Fibroblast of upper back skin (primary cell): ENCODE measurements at places on chromosomes 7 and 10.

GRCh38 chr10:14299556-14299955 is 31.2 kb downstream of the FRMD4A start:
- DNase-seq, result no peak

- no peak for DNase-seq
These were observed 13.5 kb upstream of the ENTPD1 start for GRCh38 chr10:95742485-95742884.

DNA sequence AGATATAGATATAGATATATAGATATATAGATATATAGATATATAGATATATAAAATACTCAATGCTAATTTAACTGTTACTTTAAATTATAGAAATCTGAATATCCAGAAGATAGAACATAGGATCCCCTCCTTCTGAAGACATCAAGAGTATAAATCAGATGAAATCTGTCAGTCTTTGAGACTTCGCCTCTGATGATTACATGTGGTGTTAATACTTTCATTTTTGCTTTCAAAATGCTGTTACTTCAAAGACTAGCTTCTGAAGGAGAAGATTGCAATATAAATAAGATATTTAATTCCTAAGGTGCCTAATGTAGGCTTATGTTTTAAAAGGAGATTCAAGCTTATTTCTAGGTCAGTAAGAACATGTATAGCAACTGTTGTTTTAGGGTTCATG is 180.4 kb downstream of the TSPAN12 start:
- no peak for DNase-seq

GRCh38 chr10:76497666-76498065 is 1066.2 kb downstream of the LRMDA start:
- DNase-seq, result peak; percentile 80

- DNase-seq, result no peak
These were observed 181.9 kb downstream of the USP6NL start for GRCh38 chr10:11429439-11430052.

GRCh38 chr7:77649716-77650349 is 46.4 kb upstream of the RSBN1L start:
- DNase-seq, result peak; percentile 64

DNA sequence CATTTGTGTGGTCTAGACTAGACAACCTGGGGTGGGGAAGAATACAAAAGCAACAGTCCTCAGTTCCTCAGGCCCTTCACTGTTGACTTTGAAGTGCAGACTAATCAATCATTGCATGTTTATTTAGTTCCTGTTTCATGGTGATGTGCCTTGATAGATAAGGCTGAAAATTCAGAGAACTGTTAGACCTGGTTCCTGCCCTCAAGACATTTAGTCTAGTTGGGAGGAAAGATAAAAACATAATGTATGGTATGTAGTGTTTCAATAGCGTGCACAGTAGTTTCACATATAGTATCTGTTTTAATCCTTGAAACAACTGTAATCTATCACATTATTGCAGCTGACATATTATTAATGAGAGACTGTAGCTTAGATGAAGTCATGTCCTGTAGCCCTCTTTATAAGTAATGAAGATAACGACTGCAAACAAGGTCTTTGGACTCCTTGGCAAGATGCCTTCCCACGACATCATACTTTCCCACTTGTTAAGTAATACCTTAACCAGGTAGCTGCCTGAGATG is 124.0 kb downstream of the CELF2 start:
- DNase-seq, result no peak

DNA sequence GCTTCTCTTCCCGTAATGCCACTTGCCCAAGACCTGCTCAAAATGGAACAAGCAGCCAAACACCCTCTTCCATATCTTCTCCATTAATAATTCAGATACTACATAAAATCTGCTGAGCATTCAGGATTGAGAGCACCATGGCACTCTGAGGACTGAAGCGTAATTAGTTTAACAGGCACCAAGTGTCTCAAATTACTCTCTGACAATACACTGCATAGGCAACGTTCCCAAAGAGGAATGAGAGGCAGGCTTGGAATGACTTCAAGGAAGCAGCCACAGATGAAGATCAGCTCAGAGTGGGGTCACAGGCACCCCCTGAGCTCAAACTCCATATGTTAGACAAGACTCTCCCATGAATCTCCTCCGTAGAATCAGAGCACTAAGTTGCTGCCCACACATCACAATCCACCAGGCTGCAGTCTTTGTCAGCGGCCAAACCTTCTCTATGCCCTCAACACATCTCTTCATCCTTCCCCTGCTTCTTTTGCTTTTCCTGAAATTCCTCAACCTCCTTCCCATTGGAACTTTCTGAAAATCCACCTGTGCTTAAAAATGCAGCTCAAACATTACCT is 4.7 kb upstream of the ABLIM1 start:
- peak; percentile 22 for DNase-seq

DNA sequence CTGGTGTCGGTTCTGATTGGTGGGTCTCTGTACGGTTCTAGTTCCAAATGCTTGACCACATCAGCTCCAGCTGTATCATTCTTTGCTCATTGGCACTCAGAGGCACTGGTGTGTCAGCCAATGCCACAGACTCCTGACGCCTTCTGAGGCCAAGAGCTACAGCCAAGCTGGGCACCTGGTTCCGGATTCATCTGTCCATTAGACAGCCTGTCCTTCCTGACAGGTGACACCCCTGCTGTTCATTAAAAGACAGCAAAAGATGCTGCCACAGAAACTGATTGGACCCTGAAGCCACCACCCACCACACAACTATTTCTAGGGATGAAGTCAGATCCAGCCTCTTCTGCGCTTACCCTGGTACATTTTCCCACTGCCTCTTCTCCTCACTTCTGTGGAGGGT is 35.6 kb downstream of the COL13A1 start:
- no peak for DNase-seq

DNA sequence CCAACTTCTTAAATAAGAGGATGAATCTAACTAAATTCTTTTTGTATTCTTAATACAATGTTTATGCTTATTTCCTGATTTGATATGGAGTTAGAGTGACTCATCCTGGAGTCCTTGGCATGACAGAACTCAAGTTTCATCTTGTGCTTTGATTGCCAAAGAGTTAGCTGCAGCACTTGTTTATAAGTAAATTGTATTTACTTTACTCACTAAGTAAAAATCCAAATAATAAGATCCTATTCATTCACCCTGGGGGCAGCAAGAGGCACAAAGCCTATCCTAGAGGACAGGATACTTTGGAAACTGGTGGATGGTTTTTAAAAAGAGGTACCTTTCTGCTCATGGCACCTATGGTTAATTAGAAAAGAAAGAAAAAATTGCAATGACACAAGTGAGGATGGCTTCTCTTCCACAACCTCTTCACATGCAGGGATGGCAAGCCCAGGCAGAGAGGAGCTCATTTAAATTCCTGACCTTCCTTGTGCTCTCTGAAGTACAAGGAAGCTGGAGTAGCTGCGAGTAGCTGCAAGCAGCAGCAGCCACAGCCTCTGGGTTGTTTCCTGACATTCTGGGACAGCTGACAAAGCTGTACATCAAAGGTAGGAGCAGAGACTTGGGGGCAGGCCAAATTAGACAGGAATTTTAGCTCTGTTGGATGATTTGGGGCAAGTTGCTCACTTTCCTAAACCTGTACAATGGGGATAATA is 28.5 kb upstream of the CROT start:
- DNase-seq, result peak; percentile 43

- no peak for DNase-seq
These were observed 135.0 kb upstream of the INHBA start for GRCh38 chr7:41837916-41838315.

GRCh38 chr10:90977855-90978486 is 57.1 kb upstream of the ANKRD1 start:
- no peak for DNase-seq

DNA sequence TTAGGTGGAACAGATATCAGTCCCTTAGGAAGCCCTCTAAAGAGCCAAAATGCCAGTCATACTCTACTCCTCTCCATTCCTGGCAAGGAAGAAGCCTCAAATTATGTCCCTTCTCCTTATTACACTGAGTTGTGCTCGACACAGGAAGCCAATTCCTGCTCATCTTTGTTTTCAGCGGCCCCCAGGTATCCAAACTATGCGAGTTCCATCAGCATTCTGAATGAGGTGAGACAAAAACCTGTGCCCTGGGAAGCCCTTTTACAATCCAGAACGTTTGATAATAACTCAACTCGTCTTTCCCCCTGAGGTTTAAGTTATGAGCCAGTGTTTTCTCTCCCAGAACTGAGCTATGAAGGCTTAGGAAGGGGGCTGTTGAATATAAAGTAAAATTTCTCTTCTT is 580.5 kb downstream of the NXPH1 start:
- DNase-seq, result no peak

DNA sequence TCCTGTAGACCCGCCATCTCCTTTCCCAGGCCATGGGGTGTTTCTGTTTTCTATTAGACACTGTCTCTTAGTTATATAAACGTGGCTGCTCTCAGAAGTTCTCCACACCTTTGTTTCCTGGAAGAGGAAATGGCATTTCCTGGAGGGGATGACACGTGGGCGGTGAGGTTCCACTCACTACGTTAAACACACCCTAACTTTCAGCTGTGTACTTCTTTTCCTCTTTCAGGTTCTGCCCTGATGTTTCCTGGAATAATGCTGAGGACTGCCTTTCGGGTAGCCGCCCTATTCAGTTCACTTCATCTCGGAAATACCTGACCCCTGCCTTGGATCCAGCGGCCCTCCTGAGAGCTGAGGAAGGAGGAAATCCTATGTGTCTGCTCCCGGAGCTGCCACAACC is 3.4 kb upstream of the PRKCQ start:
- no peak for DNase-seq

DNA sequence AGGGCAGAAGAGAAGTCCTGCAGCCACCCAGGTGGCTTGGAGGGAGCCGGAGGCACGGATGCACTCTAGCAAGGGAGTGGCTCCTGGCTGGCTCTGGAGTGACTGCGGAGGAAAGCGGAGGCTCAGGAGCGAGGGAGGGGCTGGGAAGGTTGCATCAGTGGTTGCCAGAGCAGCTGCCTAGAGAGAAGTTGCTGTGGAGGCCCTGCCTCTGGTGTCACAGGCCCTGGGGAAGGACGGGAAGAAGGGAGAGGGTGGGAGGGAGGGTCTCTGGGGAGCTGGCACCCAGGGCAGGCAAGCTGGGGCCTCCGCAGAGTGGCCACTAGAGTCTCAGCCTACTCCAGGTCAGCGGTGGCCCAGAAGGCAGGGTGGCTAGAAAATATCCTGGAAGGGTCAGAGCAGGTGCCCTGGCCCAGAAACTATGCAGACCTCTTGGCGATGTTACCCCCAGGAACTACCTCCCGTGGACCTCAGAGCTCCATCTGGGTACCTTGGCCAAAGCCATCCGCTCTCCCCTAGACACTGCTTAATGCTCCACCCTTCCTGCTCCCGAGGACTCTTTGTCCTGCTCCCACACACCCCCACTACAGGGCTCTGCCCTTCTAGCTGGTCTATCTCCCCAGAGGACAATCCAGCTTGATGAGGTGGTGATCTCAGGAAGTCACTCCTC is 164.3 kb downstream of the NRF1 start:
- no peak for DNase-seq

GRCh38 chr7:135188298-135188984 is 17.9 kb upstream of the CYREN start:
- no peak for DNase-seq

- peak; percentile 44 for DNase-seq
These were observed 12.3 kb downstream of the DDC start for GRCh38 chr7:50552921-50553320.

DNA sequence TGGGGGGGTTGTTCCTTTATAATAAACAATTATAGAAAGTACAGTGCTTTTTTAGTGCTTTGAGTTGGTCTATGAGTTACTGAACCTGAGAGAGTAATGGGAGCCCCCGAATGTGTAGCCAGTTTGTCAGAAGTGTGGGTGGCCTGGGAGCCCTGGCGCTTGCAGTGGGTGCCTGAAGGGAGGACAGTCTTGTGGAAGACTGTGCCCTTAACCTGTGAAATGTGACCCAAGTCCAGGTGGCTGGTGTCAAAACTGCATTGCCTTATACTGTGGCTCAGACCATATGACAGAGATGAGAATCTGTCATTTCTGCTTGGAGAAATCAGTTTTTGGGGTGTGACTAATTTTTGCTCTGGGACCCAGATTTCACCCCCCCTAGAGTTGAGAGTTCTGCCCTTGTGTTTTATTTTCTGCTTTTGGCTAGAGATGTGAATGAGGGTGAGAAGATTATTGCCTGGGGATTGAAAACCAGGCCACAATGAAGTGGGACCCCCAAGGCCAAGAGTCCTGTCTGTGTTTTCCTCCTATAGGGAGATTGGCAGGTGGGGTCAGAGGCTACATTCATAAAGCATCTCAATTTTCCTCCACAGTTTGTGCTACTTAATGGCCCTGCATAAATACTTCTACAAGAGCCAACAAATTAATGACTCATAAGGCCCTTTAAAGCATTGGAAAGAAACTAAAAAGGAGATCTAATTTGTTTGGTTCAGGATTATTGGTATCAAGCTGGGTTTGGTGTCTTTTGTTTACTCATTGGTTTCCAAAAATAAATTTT is 24.1 kb upstream of the CARD11 start:
- no peak for DNase-seq

- no peak for DNase-seq
These were observed 23.2 kb downstream of the PILRA start for GRCh38 chr7:100396421-100396982.

- no peak for DNase-seq
These were observed 89.4 kb downstream of the TBXAS1 start for GRCh38 chr7:139918480-139918879.

- DNase-seq, result no peak
These were observed 4.4 kb upstream of the RAPGEF5 start for GRCh38 chr7:22361320-22361719.

DNA sequence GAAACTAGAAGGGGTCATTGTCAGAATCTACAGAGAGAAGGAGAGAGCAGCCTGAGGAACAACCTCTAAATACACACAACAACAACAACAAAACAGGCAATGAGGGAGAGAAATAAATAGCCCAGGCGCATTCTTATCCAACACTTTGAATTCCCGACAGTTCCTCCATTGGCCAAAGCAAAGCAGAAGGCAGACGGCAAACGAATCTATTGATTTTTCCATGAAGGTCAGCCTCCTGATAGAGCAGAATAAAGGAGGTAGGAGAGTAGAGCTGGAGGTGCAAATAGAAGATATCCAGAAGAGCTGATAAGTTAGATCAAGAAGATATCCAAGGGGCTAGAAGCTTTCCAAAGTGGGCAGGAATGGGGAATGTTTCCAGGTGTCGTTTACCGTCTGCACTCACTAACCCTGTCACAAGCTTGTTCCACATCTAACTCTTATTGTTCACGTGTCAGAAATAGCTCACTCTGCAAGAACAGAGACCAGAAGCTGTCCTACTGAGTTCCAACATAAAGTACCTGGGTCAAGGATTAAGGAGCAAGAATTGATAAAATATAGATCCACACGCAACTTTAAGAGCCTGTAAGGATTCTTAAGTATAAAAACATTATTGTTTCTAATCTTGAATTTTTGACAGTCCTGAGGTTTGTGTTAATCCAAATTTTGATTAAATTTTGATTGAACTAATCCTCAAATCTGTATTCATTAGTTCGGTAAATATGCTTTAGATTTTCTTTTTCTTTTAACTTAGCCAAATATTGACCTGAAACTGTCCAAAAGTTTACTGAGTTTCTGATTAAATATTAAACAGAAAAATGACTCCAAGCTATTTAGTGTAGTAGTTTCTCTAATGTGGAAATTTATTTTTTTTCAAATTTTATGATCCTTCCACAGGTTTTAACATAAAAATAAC is 45.7 kb downstream of the PTN start:
- DNase-seq, result no peak

GRCh38 chr7:111975346-111975745 is 230.9 kb downstream of the DOCK4 start:
- no peak for DNase-seq
